AG09319 (cell line): ENCODE measurements at places on chromosomes 1 and 21.

DNA sequence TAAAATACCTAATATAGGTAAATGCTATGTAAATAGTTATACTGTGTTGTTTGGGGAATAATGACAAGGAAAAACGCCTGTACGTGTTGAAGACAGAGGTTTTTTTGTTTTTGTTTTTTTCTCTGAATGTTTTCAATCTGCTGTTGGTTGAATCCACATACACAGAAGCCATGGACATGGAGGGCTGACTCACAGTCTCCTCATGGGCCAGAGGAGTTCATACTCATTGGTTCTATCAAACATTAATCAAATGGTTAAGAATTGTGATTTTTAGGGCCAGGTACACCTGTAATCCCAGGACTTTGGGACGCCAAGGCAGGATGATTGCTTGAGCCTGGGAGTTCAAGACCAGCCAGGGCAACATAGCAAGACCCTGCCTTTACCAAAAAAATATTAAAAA, 20.5 kb downstream of the MIER1 start:
- no peak for DNase-seq

- DNase-seq = no peak
These were observed 33.6 kb downstream of the CAMK1G start for GRCh38 chr1:209617047-209617673.

GRCh38 chr1:152511596-152511995, 993 bp downstream of the LCE5A start:
- DNase-seq = no peak

DNA sequence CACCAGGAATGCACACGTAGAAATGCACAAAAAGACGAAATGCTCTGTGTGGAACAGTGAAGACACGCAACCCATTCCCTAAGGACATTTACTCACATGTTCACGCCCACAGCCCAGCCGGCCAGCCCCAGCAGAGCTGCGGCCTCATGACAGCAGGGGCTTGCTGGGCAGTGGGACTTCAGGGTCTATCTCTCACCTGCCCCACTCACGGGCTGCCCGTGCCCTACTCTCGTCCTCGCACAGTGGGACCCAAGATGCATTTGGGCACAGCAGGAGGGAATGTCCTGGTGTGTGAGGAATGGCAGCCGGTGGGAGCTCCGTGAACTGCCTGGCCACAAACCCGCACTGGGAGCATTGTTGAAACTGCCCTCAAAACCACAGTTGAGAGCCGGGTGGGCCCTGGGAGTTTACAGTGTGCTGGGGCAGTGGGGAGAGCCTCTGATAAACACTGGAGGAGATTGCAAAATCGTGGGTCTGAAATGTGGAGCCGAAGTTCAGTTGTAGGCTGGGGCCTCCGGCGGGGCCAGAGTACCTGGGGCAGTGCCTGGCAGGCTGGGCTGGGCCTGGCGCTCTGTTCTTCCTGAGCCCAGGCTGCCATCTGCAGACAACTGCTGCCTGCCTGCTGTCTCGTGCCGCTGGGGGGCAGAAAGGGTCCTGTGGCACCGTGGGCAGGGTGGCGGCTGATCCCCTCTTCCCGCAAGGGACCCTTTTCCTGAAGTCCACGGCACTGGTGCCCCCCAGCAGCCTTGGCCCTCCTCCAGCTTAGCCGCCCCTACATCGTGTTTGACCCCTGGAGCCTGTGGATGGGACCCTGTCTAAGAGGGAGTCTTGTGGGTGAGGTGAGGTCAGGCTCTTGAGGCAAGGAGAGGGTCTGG, 20.7 kb upstream of the POFUT2 start:
- DNase-seq = no peak

- no peak for DNase-seq
These were observed 2.4 kb upstream of the FCGR2A start for GRCh38 chr1:161502641-161503393.

DNA sequence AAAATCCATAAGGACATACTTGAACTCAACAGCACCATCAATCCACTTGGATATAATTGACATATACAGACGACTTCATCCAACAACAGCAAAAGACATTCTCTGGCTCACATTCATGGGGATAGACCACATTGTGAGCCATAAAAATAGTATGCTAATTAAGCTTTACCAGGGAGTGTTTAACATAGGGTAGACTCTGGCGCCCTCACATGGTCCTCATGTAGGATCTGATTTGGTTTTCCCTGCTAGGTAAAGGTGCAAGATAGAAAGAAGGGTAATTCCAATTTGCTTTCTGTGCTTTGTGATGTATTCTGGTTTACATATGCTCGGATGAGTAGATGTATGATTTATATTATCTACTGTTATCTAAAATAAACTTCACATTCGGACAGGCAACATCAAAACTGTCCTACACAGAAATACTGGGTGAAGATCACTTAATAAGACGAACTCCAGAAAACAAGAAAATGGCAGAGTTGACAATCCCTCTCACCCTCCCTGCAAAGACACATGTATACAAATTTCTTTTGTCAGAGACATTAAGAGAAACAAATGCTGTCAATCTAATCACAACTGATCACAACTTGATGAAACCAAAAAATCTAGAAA, 27.7 kb downstream of the CR1L start:
- DNase-seq = no peak

DNA sequence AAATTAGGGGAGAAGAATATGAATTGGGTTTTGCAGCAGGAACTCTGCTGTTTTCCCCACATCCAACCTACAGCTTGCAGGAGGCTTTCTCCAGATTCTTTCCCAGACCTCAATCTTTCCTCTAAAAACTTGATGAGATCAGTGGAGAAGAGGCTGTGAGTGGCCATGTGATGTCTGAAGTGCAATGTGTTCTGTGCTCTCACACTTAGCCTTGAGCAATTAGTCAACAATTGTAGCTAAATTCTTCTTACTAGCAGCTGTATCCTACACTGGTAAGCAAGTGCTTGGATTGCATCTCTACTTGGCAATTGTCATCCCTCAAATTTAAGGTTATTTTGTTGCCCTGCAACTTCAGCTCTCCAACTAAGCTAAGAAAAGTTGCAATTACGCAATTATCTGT, 807.3 kb upstream of the RGS18 start:
- no peak for DNase-seq

- no peak for DNase-seq
These were observed 2.9 kb downstream of the MACO1 start for GRCh38 chr1:25433389-25434186.

- peak; percentile 74 for DNase-seq
These were observed 171.1 kb downstream of the TOMM20 start for GRCh38 chr1:234957330-234958065.

DNA sequence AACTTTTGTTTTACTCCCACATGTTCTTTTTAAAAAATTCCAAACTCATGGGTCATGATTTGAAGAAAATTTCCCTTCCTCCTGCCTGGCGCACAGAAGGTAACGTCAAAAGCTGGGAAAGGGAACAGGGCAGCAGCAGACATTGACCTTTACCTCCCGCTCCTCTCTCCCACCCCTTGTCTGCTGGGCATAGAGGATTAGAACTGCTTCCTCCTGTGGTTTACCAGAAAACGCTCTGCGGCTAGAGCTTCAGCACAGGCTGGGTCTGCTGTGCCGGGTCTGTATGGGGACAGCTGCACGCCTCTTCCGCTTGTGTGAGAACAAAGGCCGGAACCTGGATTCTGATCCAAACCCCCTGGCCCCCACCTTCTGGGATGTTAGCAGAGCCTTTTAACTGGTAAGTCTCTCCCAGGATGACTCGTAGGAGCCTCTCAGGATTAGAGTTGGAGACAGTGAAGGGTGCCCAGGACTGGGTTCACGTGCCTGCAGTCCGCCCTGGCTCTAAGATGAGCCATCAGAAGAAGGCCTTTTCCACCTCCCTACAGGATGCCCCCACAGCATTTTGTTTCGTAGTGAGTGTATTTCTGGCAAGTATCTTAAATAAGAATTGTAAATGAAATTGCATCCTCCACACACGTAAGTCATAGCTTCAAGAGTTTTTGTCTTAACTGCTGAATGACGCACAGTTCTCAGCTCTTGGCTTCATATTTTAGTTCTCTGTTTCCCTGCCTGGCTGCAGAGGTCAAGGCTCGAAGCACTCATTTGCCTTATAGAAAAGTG, 5.2 kb downstream of the H6PD start:
- DNase-seq = peak; percentile 20

DNA sequence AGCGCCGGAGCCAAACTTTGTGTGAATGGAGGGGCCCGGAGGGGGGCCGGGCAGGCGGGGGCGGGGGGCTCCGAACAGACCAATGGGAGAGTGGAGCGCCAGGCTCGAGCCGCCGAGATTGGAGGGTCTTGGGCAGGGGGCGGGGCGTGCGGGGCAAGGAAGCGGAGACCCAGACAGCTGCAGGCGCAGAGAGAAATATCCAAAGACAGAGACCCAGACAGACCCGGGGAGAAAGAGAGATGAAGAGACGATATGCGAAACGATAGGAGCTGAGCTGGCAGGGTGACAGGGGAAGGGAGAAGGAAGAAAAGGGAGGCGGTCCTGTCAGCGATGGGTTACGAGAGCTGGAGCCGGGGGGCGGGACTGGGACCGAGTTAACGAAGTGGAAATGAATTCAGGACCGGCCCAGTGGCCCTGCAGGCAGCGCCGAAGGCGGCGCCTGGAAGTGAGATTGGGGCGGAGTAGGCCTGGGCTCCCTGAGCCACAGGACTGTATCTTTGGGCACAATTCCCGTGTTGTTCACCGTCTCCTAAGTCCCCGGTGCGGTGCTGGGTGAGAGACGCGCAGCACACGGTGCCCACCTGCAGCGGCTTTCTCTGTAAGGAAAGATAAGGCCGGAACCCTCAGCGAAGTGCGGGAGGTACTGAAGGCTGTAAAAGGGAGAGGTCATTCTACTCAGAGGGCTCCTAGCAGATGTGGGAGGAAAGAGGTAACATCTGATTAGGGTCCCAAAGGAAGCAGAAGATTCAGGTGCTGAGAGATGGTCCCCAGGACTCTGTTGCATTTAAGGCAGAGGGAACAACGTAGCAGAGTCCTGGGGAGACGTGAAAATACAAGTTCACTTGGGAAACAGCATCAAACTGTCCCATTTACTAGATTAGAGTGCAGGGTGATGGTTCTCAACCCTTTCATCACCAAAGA, 543 bp upstream of the KCNJ10 start:
- no peak for DNase-seq

- no peak for DNase-seq
These were observed 376 bp downstream of the SF3A3 start for GRCh38 chr1:37989361-37989930.

DNA sequence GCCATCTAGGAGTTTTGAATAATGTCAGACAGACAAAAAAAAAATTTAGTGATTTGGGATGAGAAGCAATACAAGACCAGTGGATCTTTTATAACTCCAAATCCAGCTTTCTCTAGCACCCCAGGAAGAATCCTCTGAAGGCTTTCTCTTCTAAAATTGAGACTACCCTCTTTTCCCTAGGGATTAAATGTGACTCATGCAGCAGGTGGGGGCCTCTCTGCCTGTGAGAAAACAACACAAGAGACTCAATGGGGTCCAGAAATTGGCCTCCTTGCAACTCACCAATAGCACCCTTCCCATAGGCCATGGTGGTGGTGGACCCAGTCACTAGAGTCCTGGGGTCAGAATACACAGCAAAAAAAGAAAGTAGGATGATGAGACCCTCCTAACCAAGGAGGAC, 120.3 kb upstream of the ATP1A1 start:
- DNase-seq = no peak

GRCh38 chr21:45405271-45405818, 380 bp downstream of the COL18A1 start:
- DNase-seq = no peak

DNA sequence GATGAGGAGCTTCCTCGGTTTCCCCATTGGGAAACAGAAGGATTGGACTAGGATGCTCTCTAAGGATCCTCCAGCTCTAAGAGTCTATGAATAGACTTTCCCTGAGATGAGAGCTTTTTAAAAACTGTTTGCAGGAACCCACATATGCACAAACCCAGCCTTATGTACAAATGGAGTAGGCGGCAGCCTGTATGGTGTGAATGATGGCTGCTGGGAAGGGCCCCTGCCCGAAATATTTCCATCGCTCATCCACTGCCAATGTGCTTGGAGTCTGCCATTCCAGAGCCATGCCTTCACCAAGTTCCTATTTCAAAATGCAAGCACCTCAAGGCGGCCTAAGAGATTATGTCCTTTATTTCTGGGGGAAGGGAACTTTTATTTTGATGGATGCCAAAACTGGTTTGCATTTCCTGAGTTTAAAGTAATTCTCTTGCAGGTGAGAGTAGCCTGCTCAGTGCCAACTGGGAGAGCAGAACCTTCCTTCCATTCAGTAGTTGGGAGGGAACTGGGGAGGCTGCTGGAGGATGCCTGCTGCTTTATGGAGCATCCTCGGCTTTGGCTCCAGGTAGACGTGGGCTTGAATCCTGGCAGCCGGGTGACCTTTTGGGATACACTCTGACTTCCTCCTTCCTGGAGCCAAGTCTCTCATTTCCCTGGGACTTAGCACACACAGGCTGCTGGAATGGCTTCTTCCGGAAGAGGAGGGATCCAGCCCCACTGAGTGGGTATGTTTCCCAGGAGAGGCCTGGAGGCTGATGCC, 165.9 kb downstream of the ACTL8 start:
- no peak for DNase-seq

GRCh38 chr1:211328866-211329475, 2.3 kb downstream of the TRAF5 start:
- no peak for DNase-seq

GRCh38 chr1:192603218-192603787, 27.7 kb downstream of the RGS1 start:
- DNase-seq = no peak

DNA sequence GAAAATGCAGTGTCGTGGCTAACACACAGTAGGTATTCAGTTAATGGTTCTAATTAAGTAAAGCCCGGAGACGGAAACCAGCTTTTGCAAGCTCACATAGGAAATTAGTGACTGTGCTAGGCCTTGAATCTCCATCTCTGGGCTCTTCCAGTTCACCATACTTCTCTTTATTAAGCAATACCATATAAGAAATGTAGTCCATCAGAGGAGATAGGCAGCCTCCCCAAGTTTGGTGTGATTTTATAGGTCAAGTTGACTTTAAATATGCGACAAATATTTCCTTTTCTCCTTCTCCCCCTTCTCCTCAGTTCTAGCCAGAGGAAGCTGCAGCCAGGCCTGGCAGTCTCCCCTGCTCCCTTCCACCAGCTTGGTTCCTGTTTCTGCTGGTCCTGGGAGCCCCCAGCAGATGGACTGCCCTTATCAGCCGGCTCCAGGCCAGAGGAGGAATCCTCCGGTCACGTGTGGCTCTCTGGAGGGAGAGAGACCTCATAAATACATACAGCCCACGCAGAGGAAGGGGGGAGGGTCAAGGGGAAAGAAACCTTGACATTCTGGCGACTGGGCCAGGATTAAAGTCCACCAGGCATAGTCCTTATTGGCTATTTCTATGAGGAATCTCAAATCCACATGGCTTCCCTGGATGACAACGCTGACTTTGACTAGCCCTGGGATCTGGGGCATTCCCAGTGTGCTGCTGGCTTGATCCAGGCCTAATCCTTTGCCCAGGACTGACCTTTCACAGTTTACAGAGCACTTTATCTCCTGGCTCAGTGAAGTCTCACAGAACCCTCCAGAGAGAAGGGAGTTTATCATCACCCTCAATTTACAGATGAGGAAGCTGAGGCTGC, 115.1 kb upstream of the JUN start:
- no peak for DNase-seq
